ENCODE measurements at places on chromosomes 5 and 9. TPM values are rescaled to one million over a fixed set of nuclear protein-coding genes. Genes with fewer than 3 reads are reported as not detected.
A peak's percentile ranks its signal among the peaks of the same experiment; 100 is the strongest.

Gene DEPDC1B
- total RNA-seq: 1.3 TPM

Gene IFNA21
- total RNA-seq: not detected

Gene RLN2
- total RNA-seq: not detected

Gene PCDHA10
- total RNA-seq: 0.69 TPM

DNA sequence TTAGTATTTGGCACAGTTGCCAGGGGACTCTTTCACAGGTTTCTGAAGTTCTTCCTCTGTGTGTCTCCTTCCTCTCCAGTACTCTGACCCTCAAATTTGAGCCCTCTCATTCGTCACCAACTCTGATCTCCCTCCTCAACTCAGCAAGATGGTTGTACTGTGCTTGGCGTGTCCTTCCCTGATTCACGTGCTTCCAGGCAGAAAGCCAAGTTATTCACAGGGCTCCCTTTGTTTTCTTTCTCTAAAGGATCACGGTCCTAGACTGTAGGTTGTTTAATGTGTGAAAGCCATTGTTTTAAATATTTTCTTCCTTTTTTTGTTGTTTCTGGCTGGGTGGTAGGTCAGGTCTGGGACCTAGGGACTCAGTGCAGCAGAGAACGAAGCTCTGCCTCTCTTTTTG is 142.9 kb downstream of the DMAC1 start:
- no peak overlapping the region for H3K4me3 ChIP-seq
- H3K36me3 ChIP-seq: no peaks in the 10 kb centered on the region
- no peak for DNase-seq
- no peaks in the 10 kb centered on the region for H3K27me3 ChIP-seq
- no peak overlapping the region for H3K27ac ChIP-seq
- H3K4me1 ChIP-seq: no peaks in the 10 kb centered on the region

- H3K27me3 ChIP-seq: no peaks in the 10 kb centered on the region
- H3K4me1 ChIP-seq: no peaks in the 10 kb centered on the region
- no peaks in the 10 kb centered on the region for H3K36me3 ChIP-seq
Observed at GRCh38 chr5:104095527-104095926, 532.9 kb upstream of the NUDT12 start.

DNA sequence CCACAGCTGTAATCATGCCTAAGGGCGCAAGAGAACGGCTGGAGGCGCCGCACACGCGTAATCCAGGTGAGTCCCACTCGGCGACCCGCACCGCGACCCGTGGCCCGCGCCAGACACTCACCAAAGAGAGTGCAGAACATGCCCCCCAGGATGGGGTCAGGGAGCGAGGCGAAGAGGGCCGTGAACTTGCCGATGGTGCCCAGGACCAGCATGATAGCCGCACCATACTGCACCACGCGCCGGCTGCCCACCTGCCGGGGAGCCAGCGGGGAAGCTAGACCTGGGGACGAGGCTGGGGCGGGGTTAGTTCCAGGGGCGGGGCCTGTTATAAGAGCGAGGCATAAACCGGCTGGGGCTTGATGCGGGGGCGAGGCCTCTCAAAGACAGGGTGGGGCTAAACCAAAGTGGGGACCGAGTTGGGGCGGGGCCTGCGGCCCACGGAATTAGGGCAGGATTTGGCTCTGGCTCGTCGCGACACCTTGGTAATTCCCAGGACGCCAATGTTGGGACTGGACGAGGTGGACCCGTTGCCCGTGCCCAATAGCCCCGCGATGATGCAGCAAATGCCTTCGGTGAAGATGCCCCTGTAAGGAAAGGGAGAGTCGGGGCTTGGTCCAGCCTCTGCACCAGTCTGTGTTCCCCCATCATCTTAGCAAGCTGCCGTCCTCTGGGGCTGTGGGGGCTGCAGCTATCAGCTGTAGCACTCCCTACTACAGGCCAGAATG is 4.8 kb downstream of the SLC23A1 start:
- peaks cover 2% of the 10 kb centered on the region for H3K36me3 ChIP-seq
- DNase-seq: no peak
- H3K27ac ChIP-seq: no peak overlapping the region
- H3K27me3 ChIP-seq: no peaks in the 10 kb centered on the region

GRCh38 chr5:52727576-52727975 is 60.1 kb upstream of the ITGA1 start:
- H3K27me3 ChIP-seq: no peaks in the 10 kb centered on the region
- no peak overlapping the region for H3K27ac ChIP-seq
- H3K36me3 ChIP-seq: no peaks in the 10 kb centered on the region
- H3K4me3 ChIP-seq: no peak overlapping the region
- DNase-seq: peak; percentile 52

- no peaks in the 10 kb centered on the region for H3K4me1 ChIP-seq
- no peak overlapping the region for H3K4me3 ChIP-seq
- H3K27me3 ChIP-seq: no peaks in the 10 kb centered on the region
- no peaks in the 10 kb centered on the region for H3K36me3 ChIP-seq
- peak; percentile 24 for DNase-seq
Observed at GRCh38 chr5:468401-468800, 25.4 kb downstream of the EXOC3 start.

All from aorta (tissue), 5 donors.